ENCODE measurements at places on chromosomes 1 and 21.
A peak's percentile ranks its signal among the peaks of the same experiment; 100 is the strongest.

GRCh38 chr1:218421531-218421930 lies 76.4 kb downstream of the TGFB2 start:
- no peak for DNase-seq

DNA sequence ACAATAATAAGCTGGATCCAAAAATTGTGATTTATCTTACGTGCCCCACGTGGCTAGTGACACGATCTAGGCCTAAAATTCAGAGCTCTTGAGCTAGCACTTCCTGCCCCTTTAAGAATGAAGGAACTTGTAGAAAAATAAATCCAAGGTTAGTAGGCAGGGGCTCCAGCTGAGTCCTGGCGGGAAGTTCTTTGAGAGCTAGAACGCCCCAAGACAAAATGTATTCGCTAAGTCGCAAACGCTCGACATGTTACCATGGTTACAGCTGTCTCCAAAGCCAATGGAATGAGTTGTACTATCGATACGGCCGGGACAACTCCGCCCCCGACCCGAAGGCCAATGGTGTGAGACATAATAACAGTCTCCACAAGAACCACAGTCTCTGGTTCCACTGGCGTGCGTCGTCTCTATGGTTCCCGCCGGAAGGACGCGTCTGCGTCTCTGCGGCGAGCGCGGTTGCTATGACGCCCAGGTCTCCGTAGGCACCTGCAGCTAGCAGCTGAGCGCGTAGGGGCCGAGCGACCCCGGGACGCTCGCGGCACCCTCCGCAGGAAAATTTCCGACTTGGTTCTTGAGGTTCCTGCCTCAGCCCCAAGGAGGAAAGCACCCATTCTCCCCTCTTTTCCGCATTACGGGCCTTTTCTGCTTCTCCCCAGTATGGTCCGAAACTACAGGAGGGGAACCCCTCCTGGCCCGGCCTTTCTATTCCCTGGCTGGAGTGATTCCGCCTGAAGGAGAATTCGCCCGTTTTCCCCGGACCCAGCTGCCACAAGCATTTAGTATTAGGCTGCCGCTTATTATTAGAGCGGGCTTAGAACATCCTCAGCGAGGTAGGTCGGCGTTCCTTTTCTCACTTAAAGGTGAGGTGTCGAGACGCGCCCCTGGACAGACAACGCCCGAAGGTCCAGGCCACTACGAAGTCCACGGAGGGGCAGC lies at the start of gene CCDC30:
Gene CCDC30, plus strand, starts transcription at position 459 of the 936 bp plus-strand sequence. CDS start 17,266 bp downstream, outside the sequence.
- DNase-seq = peak; percentile 95

DNA sequence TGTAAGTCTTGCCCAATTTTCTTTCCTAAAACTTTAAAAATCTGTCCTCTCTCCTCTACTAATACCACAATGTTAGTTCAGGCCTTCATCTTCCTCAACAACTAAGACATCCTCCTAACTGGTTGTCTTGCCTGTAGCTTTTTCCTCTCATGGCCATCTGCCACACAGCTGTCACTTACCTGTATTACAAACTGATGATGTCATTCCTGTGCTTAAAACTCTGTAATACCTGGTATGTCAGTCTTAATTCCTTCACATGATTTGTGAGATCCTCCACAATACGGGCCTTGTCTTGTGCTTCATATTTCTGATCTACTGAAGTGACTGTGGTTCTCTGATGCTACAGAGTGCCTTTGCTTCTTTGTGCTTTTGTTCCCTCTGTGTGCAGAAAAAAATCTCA lies 9.8 kb downstream of the MRPS14 start:
- no peak for DNase-seq

- peak; percentile 78 for DNase-seq
These were observed 10.2 kb downstream of the ADAM30 start for GRCh38 chr1:119885903-119886783.

- no peak for DNase-seq
These were observed 15.5 kb downstream of the LEPR start for GRCh38 chr1:65435987-65436386.

GRCh38 chr21:39519835-39520234 lies 68.1 kb downstream of the SH3BGR start:
- no peak for DNase-seq

DNA sequence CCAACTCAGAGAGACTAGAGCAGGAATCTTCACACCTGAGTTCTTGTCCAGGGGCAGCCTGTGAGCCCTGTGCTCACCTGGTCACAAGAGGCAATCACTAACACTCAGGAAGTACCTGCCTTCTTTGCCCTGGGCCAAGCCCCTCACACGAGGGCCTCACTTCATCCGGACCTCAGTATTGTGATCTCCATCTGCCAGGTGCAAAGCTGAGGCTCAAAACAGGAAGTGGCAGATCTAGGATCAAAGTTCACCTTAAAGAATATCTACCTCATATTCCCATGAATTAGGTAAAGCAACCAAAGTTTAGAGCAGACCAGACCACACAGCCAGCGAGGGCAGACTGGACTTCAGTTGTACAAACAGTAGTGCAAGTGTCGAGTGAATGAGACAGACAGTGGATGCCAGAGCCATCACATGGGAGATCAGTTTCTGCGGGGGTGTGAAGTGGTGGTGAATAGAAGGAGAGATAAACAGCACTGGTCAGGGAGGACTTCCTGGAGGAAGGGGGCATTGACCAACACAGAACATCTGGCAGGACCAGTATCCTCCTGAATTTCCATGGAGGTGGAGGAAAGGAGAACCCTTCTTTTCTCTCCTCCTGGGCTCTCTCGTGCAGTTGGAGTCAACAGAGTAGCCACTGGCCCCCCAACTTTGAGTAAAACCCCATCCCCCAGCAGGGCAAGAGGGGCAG lies 116.6 kb upstream of the ZBTB40 start:
- no peak for DNase-seq

DNA sequence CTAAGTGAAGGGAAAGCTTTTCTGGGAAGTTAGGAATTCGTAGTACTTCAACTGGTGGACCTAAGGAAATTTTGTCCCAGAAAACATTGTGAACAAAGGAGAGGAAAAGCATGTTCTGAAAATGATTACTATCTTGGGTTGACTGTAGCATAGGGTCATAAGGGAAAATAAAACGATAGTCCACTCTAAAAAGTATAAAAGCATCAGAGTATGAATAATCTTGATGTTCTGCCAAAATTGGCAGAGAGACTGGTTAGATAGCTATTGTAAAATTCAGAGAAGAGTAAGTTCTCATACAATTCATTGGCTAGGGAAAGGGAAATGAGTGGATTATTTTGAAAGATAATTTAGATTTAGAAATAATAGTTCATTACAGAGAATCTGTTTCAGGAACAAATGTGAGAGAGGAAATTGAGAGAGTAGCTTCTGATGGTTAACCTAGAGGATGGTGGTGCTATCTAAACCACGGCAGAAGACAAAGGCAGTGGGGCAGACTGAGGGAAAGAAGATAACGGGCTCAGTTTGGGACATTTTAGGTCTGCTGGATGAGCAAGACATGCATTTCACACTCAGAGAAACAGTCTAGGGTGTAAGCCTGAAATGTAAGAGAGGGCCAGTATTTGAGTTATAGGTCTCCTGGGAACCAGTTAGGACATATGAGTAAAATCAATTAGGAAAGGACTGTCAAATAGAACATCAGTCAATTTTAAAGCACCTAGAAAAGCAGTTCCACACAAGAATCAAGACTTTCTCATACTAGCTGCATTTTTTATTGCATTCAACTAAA lies 799.3 kb upstream of the CXADR start:
- no peak for DNase-seq

- DNase-seq = no peak
These were observed 2.7 kb downstream of the USP25 start for GRCh38 chr21:15732290-15732995.

GRCh38 chr1:162697140-162697895 lies 65.1 kb downstream of the DDR2 start:
- no peak for DNase-seq

- DNase-seq = peak; percentile 85
These were observed 21.7 kb downstream of the TMEM53 start for GRCh38 chr1:44652445-44653106.

DNA sequence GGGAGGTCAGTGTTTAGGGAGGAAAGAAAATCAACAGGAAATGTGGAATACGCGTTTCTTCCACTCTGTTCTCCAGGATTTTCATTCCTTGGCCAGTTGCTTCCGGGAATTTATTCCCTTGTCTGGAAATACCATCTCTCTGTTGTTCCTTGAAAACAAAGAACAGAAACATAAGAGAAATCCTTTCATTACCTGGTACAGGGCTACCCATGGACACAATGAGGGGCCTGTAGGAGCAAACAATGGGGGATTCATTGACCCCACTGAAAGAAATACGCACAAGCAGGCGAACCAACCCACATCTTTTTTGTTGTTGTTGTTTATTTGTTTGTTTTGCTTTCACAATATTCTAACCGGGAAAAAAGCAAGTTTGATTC lies 20.0 kb upstream of the BACE2 start:
- DNase-seq = no peak

DNA sequence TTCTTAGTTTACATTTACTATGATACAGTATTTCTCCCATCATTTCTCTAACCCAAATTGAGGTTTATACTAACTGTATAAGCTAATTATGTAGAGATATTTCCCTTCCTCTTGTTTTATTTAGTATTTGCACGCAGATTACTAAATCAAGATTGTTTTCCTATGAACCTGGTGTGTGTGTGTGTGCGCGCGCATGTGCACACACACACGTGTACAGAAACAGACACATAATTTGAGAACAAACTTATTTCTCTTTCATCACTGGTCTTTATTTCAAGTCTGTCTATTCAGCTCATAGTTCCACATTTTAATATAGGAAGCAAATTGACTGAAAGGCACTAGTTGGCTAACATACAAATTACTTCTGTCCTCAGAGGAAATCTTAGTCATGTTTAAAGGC lies 19.7 kb upstream of the COL24A1 start:
- DNase-seq = no peak

- DNase-seq = no peak
These were observed 19.3 kb downstream of the TNFRSF1B start for GRCh38 chr1:12185918-12186678.

GRCh38 chr1:169105434-169106094 lies 926 bp upstream of the ATP1B1 start:
- DNase-seq = peak; percentile 18

DNA sequence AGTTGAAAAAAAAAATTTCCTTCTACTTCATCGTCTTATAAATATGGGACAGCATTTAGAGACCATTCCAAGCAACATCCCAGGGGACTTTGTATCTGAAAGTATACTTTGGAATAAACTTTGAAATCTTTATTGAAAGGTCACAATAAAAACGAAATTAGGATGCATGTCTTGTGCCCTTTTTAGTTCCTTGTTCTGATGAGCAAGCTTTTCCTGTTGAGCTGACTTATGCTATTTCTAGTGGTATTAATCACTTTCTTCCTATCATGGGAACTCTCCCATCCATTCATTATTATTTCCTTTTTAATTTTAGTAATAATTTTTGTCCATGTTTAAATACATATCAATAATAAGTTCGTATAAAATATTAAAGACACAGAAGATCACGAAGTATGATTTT lies 4.0 kb upstream of the GBP2 start:
- no peak for DNase-seq

GRCh38 chr1:183346276-183346732 lies 71.9 kb downstream of the NMNAT2 start:
- no peak for DNase-seq

Data from activated CD4-positive, alpha-beta T cell treated with anti-CD3 and anti-CD28 coated beads, Interleukin-2, amount 50 U/mL, for 48 hours (primary cell).